Left cardiac atrium (tissue), 4 donors: ENCODE measurements at places on chromosomes 3 and 15. TPM values are rescaled to one million over a fixed set of nuclear protein-coding genes. Genes with fewer than 3 reads are reported as not detected.
A peak's percentile ranks its signal among the peaks of the same experiment; 100 is the strongest.

The NPRL2 gene
- 12.6 TPM for total RNA-seq

The GPR62 gene
- not detected for total RNA-seq

The ROBO2 gene
- 8.0 TPM for total RNA-seq

The MORF4L1 gene
- 306 TPM for total RNA-seq

The KBTBD12 gene
- total RNA-seq: 5.1 TPM

The TMC3 gene
- not detected for total RNA-seq

GRCh38 chr3:75129101-75129500 is 514.6 kb upstream of the CNTN3 start:
- DNase-seq: no peak

DNA sequence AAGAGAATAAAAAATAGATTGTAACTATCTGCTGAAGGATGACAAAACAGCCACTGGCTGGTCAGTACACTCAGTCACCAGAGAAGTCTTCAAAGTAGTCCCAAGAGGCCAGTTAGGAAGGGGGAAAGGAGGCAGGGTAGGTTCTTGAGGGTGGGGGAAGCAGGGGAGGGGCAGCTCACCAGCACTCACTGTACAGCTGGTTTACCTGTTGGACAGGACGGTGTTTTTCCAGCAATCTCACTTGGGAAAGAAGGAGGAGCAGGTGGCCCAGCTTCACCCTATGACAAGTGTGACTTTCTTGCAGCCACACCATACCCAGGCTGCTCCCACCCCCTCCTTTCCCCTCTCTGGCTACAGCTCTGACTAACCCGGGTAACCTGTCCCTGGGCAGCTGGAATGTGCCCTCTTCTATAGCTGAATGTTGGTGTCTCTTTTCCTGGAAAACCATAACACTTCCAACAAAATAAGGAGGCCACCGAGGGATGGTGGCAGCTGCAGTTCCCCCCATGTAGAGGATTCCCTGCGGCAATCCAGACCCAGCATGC is 203.4 kb upstream of the NSMCE3 start:
- DNase-seq: no peak

GRCh38 chr3:133669949-133670524 is 8.3 kb upstream of the TOPBP1 start:
- no peak for DNase-seq

DNA sequence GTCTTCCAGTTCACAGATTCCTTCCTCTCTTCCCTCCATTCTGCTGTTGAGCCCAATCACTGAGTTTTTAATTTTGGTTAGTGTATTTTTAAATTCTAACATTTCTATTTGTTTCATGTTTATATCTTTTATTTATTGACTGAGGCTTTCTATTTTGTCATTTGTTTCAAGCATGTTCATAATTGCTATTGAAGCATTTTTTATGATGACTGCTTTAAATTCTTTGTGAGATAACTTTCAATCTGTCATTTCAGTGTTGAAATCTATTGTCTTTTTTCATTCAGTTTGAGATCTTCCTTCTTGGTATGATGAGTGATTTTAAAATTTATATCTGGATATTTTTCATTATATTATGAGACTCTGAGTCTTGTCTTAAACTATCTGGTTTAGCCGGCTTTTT is 192.3 kb downstream of the RPLP1 start:
- no peak for DNase-seq

GRCh38 chr15:37134699-37135131 is 34.4 kb upstream of the MEIS2 start:
- no peak for DNase-seq

DNA sequence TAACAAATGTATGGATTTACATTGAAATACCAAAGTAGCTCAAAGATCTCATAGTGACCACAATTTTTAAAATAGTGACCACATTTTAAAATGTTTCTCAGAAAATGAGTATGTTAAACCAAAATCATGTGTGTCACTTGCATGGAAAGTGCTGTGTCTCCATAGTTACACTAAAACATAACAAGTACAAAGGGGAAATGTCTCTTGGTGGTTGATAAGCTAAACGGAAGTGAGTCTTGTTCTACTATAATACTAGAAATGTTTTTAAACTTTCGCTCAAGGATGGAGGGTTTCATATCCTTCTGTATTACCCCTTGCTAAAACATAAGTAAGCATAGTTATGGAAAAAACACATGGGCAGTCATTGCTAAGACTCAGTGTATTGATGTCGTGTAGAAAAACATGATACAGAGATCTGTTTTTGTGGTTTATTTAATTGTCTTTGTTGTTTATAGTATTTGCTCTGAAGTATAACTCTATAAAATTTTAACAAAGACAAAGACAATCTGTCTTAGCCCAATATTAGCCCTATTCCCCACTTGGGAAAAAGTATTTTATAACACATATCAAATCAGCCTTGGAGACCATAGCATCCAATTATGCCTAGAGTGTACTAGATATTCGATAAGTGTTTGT is 27.0 kb upstream of the DENND4A start:
- no peak for DNase-seq

DNA sequence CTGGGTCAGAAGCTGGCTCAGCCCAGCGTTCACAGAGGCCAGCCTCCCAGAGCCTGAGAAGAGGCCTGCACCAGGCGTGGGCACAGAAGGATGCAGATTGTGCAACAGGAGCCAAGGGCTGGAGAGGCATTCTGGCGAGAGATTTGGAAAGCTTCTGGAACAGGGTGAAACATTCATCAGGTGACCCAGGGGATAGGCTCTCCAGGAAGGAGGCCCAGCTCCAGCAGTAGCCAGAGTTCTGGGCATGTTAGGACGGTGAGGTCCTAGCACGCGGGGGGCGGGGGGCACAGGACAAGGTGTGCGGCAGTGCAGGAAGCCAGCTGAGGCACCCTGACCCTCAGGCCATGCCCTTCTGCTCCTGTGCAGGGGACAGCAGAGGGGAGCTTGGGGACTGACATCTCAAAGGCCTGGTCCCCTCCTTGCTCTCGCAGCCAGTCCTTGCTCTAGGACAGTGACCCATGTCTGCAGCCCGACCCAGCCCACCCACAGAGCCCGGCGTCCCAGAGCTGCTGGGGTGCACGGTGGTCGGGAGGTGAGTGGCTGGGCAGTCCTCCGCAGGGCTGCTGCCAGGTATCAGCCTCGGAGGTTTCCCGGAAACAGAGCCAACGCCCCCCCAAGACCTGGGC is 111.7 kb upstream of the KLF13 start:
- peak; percentile 33 for DNase-seq

- DNase-seq: peak; percentile 76
These were observed 67.0 kb downstream of the NOX5 start for GRCh38 chr15:69081310-69082004.

GRCh38 chr3:188855675-188856074 is 316.1 kb upstream of the TPRG1 start:
- DNase-seq: no peak

DNA sequence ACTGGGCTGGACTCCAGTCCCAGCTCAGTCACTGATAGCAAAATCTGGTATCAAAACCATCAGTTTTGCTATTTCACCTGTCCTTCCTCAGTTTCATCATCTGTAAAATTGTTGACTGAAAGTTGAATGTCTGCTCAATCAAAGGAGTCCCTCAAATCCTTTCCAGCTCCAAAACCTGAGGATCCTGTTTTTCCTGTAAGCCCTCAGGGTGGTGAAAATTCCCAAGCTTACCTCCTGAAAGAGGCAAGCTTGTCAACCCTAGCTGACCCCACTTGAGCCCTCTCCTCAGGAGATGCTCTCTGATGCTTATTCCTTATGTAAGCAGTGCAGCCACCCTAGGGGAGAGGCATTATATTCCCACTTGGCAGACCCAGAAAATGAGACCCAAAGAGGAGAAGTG is 82.6 kb downstream of the HMG20A start:
- DNase-seq: no peak

DNA sequence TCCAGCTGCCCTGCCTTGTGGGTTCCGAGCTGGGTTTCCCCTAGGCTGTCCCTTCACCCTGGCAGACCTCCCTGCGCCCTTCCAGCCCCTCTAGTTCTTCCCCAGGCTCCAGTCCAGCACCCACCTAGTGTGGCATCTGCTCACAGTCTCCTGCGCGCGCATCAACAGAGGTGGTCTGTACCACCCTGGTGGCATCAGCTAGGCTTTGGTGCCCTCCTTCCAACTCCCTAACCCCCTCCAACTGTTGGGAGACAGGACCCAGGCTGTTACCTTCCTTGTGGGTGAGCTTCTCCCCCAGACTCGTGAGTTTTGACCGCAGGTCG is 8.0 kb downstream of the CALML4 start:
- DNase-seq: no peak

- peak; percentile 83 for DNase-seq
These were observed 31.5 kb upstream of the FBLN2 start for GRCh38 chr3:13517253-13517977.

GRCh38 chr15:86919581-86919980 is 839.9 kb downstream of the AGBL1 start:
- DNase-seq: no peak

DNA sequence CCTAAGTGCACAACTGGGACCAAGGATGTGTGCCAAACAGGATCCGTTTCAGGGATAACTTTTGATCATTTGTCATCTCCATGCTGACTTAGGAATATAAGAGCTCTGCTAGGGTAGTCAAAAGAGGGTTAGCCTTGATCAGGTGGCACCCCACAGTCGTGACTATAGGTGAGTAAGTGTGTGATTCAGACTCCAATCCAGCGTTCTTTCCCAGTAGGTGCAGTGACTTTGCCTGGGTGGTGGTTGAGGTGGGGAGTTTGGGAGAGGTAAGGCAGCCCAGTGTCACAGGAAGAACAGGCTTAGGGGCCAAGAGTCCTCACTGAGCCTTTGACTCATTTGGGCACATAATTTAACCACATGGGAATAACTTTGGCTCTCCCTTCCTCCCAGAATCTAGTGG is 51.0 kb downstream of the CHDH start:
- no peak for DNase-seq

DNA sequence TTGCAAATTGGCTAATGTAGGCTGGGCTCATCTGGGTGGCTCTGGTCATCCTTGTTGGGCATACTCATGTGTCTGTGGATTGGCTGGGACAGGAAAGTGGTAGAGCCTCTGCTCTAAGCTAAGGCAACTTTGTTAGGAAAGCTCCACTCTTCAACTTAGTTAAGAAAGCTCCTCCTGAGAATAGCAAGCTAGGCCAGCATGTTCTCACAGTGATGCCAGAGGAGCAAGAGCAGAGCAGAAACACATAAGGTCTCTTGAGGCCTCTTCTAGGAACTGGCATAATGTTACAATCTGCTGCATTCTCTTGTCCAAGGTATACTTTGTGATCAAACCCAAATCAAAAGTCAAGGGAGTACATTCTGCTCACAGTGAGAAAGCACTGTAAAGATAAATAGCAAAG is 158.6 kb upstream of the RORA start:
- DNase-seq: no peak

DNA sequence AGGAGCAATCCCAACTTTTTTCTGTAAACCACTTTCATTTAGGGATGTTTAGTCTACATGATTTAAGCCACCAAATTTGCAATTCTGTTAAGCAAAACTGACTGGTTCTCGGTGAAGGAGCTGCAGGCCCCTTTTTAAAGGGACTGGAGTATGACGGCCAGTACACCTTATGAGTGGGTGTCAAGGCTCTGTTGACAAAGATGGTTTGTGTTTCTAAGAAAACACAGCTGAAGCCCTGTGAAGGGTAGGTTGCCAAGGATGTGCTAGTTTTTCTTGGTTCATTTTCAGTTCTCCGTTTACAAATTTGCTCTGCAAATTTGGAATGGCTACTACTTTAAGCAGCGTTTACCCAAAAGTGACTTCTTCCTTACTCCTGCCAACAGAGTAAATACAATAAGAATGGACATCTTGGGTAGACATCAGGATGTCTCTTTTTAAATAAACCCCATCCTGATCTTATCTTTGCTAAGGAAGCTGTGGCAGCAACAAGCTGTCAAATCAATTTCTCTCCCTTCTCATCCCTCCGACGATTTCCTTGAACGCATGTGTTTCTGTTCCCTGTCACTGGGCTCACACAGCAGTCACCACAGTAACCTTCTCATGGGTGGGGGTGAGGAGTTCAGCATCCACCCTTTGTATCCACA is 58.2 kb upstream of the CMTM8 start:
- no peak for DNase-seq

DNA sequence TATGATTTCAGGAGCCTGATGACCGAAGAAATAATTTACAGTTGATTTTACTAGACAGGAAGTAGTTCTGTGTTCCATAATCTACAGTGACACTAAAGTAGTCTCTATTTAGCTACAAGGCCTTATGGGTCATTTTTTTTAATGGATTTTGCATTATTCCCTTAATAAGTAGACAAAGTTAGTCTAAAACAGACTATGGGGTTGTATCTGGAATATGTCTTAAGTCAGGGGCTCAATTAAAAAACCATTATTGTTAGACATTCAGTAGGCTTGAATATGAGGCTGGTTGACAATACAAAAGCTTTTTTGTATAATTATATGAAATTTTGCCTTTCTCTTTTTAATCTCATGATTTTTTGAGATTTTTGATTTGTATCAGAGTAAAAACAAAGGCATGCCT is 820.0 kb upstream of the SEMA6D start:
- no peak for DNase-seq

GRCh38 chr3:115512565-115513415 is 110.5 kb upstream of the GAP43 start:
- DNase-seq: peak; percentile 38

GRCh38 chr15:31433091-31433490 is 106.5 kb downstream of the KLF13 start:
- DNase-seq: no peak

DNA sequence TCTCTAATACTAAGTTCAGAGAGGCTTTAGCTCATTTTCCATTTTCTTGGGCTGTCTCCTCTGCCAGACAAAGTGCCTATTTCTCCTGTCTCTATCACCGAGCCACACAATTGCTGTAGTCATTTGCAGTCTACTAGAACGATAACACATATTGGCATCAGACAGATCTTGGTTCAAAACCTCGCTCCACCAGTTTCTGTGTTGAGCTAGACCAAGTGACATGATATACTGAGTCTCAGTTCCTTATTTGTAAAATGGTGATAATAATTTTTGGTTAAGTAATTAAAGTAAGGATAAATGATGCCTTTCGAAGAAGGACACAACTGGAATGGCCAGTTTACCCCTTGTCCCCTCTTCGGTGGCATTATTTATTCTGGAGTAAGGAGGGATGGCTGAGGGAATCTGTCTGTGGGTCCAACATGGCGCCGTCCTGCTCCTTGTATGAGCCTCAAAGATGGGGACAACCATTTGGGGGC is 398 bp upstream of the RAB7A start:
- DNase-seq: no peak

GRCh38 chr15:34233614-34234013 is 8.8 kb downstream of the EMC4 start:
- DNase-seq: no peak

DNA sequence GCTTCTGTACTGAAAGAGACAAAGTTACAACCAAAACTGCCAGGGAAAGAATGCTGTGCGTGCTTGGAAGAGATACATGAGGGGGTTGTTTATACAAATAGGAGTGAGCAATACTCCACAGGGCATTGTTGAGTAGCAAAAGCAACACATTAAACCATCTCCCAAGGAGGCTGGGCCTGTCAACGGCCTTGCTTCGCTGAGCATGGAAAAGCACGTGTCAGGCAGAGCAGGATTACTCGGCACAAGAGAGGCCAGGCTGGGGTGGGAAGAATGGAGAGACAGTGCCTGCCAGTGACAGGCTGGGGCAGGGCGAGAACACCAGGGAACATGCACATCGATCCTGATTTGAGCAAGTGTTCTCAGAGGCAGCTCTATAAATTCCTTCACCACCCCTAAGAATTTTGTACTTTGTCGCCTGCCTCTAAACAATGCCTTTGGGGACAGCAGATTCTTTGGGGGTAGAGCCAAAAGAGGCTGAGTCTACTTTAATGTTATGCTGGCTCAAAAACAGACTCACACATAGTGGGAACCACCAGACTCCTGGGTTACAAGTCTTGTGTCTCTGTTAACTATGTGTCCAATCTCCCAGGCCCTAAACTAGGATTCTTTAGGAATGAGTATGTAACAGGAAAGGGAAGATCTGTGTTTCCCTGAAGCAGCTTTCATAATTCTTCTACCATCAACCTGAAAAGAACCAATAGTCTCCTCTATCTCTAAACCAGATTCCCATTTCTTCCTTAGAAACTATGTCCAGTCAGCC is 67.2 kb downstream of the LIPC start:
- DNase-seq: no peak
